Keratinocyte (primary cell): ENCODE measurements at places on chromosomes 5 and 9.

DNA sequence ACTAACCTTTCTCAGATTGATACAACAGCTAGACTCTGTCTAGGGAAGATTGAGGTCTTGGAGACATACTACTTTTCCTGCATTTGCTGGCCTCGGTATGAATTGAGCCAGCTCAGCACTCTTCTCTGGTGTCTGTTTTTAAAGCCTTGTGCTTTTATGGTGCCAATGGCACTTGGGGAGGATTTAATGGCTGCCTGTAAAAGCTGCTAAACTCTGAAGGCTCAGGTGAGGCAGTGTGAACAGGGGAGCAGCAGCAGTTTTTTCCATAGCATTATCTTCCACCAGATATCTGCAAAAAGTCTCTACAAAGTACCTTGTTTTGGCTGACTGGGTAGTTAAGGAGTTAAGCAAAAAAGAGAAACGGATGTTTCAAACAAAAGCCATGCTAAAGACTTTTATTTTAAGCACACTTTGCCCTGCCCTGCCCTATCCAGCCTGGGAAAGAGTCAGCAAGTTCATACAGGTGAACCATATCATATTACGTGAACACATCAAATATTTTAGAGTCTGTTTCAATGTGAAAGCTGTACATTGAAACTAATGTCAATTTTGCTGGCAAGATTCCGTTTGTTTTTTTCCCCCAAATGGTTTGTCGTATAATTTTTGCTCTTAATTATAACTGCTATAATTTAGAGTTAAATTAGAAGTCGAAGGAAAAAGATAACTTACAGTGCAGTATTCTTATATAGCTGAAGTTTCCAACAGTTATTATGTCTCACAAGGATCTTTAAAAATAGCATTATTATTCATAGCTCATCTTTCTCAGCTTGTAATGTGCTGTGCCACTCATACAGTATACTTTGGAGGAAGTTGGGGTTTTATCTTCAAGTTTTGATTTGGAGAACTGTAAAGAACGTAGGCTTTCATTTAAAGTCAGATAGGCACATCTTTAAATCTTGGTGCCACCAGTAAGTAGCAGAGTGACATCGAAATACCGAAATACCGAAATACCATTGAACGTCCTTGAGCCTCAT, 424.1 kb upstream of the CD180 start:
- no peaks in the 10 kb centered on the region for H3K27me3 ChIP-seq
- peaks cover 11% of the 10 kb centered on the region for H3K4me1 ChIP-seq
- H3K36me3 ChIP-seq = no peaks in the 10 kb centered on the region
- H3K4me3 ChIP-seq = no peak overlapping the region
- no peak overlapping the region for H3K27ac ChIP-seq
- no peak for DNase-seq

- peaks cover 7% of the 10 kb centered on the region for H3K36me3 ChIP-seq
- no peaks in the 10 kb centered on the region for H3K4me1 ChIP-seq
- no peak overlapping the region for H3K27ac ChIP-seq
Observed at GRCh38 chr9:96646081-96646991, 8.8 kb downstream of the PRXL2C start.

DNA sequence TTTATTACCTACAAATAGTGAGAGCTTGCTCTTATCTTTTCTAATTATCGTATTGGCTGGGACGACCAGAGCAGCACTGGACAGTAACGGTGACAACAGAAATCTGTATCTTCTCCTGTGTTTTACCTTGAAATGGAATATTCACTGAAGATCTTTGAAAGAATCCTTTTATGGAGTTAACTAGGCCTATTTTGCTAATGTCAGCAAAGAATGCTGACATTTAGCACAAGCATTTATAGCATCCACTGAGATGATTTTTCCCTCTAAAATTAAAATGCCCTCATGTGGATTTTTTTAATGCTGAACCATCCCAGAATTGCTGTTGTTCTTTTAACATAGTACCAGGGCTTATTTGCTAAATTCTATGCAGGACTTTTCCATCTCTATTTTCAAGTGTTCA, 59.4 kb downstream of the ROR2 start:
- H3K4me1 ChIP-seq = no peaks in the 10 kb centered on the region
- no peaks in the 10 kb centered on the region for H3K36me3 ChIP-seq
- H3K4me3 ChIP-seq = no peak overlapping the region

DNA sequence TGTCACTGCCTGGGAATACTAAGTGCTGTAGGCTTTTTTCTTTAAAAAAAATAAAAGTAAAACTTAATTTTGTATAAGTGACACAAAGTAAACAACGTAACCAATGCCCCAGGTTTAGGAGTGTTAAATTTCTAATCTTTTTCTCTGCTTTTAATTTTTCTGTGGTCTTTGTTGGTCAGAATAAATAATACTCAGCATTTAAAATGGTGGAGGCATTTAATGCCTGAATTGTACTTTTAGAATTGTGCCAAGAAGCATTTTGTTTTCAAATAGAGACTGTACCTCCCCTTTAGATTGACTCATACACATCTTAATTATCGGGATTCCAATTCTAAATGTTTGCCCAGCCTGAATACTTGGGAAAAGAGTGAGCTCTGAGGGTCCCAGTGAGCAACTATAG, 1.6 kb downstream of the DMXL1 start:
- H3K27ac ChIP-seq = no peak overlapping the region
- H3K4me1 ChIP-seq = peaks cover 10% of the 10 kb centered on the region
- H3K27me3 ChIP-seq = no peaks in the 10 kb centered on the region

GRCh38 chr5:103909391-103909790, 346.8 kb upstream of the NUDT12 start:
- H3K27ac ChIP-seq = no peak overlapping the region
- no peak for DNase-seq
- no peaks in the 10 kb centered on the region for H3K36me3 ChIP-seq
- no peaks in the 10 kb centered on the region for H3K4me1 ChIP-seq

GRCh38 chr9:89405826-89406225, 87.5 kb downstream of the SECISBP2 start:
- no peaks in the 10 kb centered on the region for H3K27me3 ChIP-seq
- H3K4me3 ChIP-seq = no peak overlapping the region
- no peak overlapping the region for H3K27ac ChIP-seq
- DNase-seq = no peak
- H3K36me3 ChIP-seq = no peaks in the 10 kb centered on the region

GRCh38 chr5:101482931-101483330, 579.8 kb upstream of the ST8SIA4 start:
- no peak overlapping the region for H3K4me3 ChIP-seq
- no peaks in the 10 kb centered on the region for H3K4me1 ChIP-seq
- H3K36me3 ChIP-seq = no peaks in the 10 kb centered on the region
- H3K27me3 ChIP-seq = no peaks in the 10 kb centered on the region
